GM12892 (cell line): ENCODE measurements at places on chromosomes 3 and 15.

- no peak for DNase-seq
These were observed 137.6 kb upstream of the ZNF385D start for GRCh38 chr3:21888656-21889055.

DNA sequence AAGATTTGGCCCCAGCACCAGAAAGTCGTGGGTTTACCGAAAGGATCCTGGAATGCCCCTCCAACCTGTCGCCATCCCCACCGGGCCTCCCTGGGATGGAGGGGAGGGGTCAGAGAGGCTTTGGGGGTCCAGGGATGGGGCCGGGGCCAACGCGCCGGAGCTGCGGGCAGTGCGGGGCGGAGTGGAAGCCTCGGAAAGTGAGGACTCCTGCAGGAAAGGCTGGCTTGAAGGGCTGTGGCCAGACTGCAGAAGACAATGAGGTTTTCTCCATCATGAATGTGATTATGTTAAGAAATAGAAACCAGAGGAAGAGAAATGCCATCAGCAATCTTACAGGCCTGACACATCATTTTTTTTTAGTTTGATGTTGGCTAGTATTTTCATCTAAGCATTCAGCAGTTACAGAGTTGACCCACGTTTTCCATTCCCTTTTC, 738 bp downstream of the YEATS2 start:
- no peak for DNase-seq

GRCh38 chr3:197487911-197488391, 67.8 kb downstream of the BDH1 start:
- DNase-seq, result no peak

DNA sequence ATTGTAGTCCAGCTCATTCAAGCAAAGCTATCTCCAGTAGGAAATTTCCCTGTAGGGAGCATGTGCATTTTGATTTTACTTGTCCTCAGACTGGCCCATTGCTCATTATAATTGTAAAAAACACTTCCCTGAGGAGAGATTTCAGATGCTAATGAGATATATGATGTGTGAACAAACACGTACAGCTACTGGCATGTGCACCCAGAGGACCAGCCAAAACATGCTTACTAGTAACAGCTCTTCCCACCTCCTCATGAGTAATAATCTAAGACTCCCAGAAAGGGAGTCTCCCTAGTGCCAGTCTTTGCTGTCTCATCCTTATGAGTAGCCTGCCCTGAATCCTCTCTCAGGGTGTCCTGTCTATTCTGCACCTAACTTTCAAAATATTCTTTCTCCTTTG, 43.4 kb downstream of the FBXO22 start:
- DNase-seq, result no peak

DNA sequence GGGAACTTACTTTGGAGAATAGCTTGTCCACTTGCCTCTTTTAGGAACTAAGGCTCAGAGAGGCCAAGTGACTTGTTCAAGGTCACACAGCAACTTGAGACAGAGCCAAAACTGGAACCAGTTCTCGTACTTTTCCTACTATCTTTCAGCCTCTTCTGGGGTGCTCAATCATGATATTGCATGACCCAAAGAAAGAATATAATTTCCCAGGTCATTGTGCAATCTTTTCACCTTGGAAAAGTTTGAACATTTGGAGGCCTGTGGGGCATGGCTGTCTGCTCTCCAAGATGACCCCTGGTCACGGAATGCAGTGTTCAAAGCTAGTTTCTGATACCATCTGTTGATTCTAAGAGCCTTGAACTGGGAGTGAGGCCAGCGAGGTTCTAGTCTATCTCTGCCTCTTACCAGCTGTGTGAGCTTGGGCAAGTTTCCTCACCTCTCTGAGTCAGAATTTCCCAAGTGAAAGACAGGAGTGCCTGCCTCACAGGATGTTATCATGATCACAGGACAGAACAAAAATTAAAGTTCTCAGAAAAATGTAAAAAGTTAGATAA, 89.7 kb downstream of the BDH1 start:
- DNase-seq, result no peak

DNA sequence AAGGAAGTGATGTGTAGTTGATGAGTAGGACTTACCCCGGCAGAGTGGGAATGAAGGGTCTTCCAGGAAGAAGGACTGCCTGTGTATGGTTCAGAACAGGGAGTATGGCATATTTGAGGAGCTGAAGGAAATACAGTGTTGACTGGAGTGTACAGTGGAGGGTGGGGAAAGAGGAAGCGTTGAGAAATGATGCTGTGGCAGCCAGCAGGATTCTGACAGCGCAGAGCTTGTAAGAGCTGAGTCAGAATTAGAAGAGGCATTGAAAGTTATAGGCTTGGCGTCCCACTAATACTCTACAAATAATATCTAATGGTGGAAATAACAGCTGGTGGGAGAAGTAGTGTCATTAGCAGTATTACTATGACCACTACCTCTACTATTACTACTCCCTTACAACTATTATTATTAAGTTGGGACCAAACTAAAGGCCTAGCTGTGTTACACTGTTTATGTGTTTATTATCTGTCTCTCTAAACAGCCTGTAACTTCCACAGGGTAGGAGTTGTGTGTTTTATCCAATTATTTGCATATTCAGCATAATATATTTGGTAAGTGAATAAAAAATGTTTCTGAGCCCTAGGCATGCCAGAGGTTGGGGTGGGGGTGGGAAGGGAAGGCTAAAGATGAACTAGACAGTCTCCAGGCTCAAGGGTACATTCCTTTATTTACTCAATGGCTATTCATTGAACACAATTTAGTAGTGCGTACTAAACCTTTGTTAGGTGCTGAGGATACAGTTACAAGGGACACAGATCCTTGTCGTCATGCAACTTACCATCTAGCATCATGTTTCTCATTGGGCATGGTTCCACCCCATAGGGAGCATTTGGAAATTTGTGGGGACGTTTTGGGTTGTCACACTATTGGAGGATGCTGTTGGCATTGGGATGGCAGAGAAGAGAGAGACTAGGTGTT, 428.8 kb upstream of the ONECUT1 start:
- DNase-seq, result no peak

DNA sequence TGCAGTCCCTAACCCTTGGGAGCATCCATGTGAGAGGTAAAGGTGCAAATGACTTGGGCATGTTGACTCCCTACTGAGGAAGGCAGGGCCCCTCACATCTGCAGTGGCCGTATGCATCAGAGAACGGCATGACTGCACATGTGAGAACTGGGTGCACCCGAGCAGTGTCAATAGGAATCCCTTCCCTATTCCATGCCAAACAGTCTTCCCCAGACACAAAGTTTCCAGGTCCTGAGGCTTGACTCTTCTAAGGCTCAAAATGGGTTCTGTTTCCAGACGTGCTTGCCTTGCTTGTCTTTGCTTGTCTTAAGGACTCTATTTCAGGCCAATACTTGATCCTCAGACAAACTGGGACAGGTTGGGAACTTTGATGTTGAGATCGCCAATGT, 20.5 kb upstream of the ANPEP start:
- DNase-seq, result no peak

DNA sequence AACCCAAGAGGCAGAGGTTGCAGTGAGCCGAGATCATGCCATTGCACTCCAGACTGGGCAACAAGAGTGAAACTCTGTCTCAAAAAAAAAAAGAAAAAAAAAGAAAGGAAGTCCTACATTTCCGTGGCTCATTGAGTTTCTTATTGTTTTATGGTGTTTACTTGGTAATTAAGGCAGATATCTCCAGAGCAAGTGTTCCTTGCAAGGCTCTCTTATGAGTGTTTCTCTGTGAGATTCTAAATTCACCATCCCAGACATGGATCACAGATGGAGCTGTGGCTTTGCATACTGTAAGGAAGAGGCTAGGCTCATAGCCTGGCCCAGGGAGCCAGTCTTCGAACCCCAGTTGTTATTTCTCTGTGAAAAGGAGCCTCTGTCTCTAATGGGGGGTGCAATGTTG, 53.0 kb downstream of the IQGAP1 start:
- no peak for DNase-seq

- DNase-seq, result no peak
These were observed 117.6 kb downstream of the CHST2 start for GRCh38 chr3:143237077-143237627.

- DNase-seq, result no peak
These were observed 4.0 kb upstream of the SEMA3F start for GRCh38 chr3:50150863-50151686.

DNA sequence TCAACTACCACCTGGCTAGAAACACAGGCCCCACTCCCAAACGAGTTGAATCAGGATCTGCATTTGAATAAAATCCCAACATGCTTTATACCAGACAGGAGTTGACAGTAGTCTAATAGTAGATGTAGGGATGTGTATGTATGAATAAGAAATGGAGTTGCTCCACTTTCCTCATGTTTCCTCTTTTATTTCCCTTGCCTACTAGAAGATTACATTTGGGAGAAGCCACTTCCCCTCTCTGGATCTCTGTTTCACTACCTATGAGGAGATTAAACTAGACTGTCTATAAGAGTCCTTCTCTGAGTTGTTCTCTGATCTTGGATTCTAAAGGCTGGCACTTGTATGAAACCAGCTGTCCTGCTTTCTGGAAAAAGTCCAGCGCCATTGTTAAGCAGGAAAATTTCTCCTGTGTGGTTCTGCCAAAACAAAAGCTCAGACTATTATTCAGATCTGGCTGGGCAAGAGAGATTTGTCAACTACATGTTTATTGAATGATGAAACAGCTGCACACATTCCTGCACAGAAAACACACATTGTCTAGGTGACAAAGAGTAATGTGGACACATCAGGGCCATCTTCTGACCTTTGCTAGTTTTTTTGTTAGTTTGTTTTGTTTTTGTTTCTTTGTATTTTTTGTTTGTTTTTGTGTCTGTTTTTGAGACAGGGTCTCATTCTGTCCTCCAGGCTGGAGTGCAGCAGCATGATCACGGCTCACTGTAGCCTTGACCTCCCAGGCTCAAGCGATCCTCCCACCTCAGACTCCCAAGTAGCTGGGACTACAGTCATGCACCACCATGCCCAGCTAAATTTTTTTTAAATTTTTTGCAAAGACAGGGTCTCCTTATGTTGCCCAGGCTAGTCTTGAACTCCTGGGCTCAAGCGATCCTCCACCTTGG, 29.9 kb downstream of the ACP3 start:
- DNase-seq, result no peak

- no peak for DNase-seq
These were observed 27.9 kb upstream of the ACP3 start for GRCh38 chr3:132289316-132289715.

- DNase-seq, result no peak
These were observed 1.0 kb upstream of the CCR5 start for GRCh38 chr3:46369675-46370132.

DNA sequence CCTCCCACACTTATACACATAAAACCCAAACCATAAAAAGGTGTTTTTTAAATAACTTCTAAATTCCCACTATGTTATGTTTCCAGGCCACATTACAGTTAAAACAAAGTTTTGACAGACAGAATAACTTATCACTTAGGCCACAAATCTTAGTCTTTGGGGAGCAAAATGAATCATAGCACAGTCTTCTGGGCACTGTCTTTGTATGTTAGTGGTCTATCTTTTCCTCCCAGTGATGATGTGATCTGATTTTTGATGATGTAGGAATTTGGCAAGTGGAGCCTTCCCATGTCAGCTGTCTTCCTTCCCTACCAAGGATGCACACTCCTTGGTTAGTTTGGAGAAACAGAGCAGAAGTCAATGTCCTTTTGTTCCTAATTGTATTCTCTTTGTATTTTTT, 67.3 kb downstream of the THSD4 start:
- DNase-seq, result no peak

- no peak for DNase-seq
These were observed 172.4 kb upstream of the SLC2A2 start for GRCh38 chr3:171198781-171199472.

- DNase-seq, result no peak
These were observed 110.5 kb downstream of the SNRPN start for GRCh38 chr15:25065286-25065685.

DNA sequence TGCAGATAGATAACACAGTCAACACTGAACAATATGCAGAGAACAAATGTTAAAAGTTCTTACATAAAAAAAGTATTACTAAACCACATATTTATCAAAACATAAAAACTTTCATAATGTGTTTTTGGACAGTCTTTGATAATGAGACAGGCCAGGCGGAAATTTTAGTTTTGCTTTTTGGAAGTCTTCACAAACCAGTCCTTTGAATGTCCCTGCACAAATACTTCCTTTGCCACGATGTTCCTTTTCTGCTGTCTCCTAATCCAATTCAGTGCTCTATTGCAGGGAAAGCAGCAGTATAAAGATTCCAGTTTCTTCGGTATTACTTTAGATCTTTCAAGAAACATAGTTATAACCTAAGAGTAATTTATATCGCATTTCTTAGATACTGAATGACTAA, 135.9 kb downstream of the TBL1XR1 start:
- DNase-seq, result no peak

- DNase-seq, result no peak
These were observed 95.3 kb upstream of the HES1 start for GRCh38 chr3:194040516-194041273.

- DNase-seq, result peak; percentile 53
These were observed at the start of gene MYO1E for GRCh38 chr15:59372352-59373211. MYO1E (minus strand) TSS chr15:59372871; CDS start chr15:59372500, 371 bp downstream.

DNA sequence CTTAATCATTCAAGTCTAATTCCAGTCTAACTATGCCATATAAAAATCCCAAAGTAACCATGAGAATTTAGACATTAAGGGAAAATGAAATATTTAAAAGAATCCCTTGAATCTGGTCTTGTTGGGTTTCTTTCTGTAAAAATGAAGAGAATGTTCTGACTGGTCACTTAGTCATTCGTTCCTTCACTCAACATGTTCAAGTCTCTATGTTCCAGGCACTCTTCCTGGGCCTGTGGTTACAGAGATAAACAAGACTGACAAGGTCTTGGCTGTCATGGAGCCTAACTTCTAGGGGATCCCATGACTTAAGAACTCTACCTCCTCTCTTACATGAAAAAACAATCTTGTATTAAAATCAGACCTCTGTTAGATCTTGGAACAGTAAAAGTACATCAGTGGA, 638.6 kb upstream of the TBL1XR1 start:
- no peak for DNase-seq

DNA sequence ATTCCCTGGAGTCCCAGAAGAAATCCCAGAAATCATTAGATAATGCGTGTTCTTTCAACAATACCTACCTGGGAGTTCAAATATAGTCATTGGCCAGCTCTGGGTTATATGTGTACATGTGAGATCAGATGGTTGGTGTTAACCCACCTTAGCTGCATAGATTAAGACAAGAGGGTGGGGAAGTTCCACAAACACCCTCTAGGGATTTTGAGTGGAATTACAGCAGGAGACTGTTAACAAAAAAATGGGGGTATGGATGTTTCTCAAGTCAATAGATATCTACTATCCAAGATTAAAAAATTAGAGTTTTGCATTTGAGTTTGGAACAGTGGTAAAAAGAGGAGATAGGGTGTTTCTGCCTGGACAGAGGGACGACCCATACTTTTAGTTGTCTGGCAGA, 282.5 kb upstream of the CNTN3 start:
- no peak for DNase-seq

GRCh38 chr3:182704926-182705325, 88.4 kb upstream of the ATP11B start:
- no peak for DNase-seq

- DNase-seq, result no peak
These were observed 146.2 kb upstream of the SEMA6D start for GRCh38 chr15:47570881-47571640.

GRCh38 chr3:77304700-77305021, 264.8 kb downstream of the ROBO2 start:
- DNase-seq, result no peak
